ENCODE measurements at places on chromosomes 1 and 21.
A peak's percentile ranks its signal among the peaks of the same experiment; 100 is the strongest.

GRCh38 chr1:169091480-169091941, 15.0 kb upstream of the ATP1B1 start:
- DNase-seq, result no peak

- DNase-seq, result no peak
Measured at GRCh38 chr1:29120367-29120766, 3.3 kb downstream of the TMEM200B start.

DNA sequence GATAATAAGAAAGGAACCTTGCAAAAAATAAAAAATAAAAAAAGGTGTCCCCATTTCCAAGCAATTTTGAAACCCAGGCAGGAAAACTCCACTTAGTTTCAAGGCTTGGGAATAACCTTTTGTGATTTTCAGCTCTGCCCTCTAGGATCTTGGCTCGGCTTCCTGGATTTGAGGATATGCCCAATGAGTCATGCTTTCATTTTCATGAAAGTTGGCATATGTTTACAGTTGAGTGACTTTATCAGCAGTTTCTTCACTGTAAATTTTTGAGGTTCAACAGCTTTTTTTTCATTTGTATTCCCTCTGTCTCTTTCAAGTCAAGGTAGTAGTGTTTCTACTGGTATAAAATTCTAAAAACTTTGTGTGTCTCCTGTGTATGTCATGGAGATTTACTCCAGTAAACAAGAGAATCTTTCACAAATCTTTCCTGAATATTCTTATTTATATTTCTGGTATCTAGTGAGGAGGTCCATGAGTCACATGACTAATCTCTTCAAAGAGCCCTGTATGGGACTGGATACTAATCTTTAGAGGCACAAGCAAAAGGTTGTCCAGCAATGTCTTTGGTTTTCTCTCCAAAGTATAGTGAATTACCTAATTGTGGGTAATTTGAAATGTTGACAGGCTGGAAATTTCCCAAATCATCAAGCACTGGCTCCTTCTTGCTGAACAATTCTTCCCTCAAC, 335.3 kb downstream of the BRINP2 start:
- no peak for DNase-seq

DNA sequence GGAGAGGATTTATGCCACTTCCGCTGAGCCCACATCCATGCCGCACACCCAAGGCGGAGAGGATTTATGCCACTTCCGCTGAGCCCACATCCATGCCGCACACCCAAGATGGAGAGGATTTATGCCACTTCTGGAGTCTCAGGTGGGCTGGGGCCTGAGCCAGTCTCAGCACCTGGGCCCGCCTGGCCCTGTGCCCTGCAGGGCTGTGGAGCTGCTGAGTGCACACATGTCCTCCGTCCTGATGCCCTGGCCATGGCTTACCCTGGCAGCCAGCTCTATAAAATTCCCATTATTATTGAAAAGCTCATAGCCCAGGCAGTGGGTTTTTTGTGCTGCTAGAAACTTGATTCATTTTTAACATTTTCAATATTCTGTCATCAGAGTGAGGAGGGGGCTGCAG, 89.8 kb upstream of the TMEM51 start:
- no peak for DNase-seq

GRCh38 chr1:16442265-16442664, 1.7 kb downstream of the NECAP2 start:
- no peak for DNase-seq

GRCh38 chr1:233081735-233082134, 131.3 kb downstream of the NTPCR start:
- no peak for DNase-seq

DNA sequence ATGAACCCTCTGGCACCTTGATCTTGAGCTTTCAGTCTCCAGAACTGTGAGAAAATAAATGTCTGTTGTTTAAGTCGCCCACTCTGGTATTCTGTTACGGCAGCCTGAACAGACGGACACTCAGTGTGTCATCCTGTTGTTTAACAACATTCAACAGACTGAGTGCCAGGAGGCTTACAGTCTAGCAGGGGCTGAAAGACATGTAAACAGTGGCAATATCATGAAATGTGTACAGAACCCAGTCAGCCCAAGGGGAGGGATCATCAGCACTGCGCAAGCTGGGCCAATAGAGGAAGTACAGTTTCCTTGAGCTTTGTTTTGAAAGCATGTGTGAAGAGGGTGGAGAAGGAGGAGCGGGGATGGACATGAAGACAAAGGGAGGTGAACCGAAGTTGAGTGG, 13.6 kb downstream of the DIP2A start:
- no peak for DNase-seq

GRCh38 chr1:185526344-185527307, 207.6 kb upstream of the HMCN1 start:
- DNase-seq, result no peak

DNA sequence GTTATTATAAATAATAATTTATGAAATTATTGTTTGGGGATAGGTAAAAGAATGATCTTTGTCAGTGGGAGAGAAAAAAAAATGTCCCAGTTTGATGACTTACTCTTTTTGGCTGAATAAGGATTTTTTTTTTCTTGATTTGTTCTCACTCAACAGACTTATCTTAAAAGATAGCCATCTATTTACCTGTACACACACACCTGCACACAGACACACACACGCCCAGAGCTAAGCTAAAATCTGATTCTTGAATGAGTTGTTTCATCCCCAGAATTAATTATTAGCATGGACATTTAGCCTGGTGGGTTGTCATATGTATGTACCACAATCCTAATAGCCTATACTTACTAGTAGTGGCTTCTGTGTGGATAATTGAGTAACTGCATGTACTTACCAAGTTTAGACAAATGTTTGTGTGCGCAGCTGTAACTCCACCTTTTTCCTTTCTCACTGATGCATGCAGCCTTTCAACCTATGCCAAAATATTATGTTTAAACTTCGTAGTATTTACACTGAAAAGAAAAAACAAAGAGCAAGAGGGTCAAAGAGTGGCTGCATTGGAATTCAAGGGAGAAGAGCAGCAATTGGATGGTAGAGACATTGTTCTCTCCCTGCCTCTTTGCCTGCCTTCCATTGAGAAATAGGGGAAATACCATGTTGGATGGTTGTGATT, 174.3 kb downstream of the ADGRL2 start:
- DNase-seq, result no peak

DNA sequence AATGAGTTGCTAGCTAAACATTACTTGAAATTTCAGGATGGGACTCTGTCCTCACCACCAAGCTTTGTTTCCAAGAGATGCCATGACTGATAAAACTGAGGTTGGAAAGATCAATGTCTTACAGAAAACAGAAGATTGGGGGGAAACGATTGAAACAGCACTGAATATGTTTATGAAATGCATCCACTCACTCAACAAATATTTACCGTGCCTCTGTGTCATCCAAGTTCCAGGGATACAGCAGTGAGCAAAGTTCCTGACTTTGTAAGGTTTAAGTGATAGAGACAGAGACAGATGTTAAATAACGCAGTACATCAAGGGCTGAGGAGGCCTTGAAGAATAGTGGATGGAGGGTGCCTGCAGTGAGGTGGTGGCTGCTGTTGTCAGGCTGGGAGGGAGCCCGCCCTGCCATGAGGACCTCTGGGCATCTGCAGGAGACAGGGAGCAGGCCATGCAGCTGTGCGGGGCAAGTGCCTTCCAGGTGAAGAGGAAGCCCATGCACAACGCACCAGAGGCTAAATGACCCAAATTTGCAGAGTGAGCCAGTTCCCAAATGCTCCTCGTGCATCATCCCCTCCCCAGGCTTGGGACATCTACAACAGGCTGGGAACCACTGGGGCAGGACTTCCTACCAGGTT, 108.0 kb downstream of the HLCS start:
- no peak for DNase-seq

- DNase-seq, result no peak
Measured at GRCh38 chr21:34132202-34132601, 58.8 kb downstream of the MRPS6 start.

GRCh38 chr1:110674337-110675059, at the start of gene KCNA3:
Gene KCNA3 (minus strand): TSS chr1:110674940. CDS start chr1:110674809, 131 bp downstream.
- DNase-seq, result no peak

GRCh38 chr1:150561254-150561973, 12.2 kb downstream of the ADAMTSL4 start:
- peak; percentile 98 for DNase-seq

- no peak for DNase-seq
Measured at GRCh38 chr1:157119008-157119407, 19.2 kb downstream of the ETV3 start.

DNA sequence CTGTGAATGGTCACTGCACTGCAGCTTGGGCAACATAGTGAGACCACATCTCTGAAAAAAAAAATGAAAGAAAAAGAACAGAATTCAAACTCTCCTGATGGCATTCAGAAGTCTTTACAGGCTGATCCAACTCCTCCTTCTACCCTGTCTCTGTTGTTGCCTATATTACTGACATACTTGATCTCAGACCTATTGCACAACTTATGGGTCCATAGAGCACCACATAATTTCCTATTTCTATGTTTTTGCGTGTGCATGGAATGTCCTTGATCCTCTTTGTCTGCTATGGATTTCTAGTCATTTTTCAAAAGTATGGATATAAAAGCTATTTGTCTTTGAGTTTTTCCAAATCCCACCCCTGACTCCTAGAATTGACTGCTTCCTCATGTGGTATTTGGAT, 22.4 kb upstream of the CYP2J2 start:
- no peak for DNase-seq

- no peak for DNase-seq
Measured at GRCh38 chr1:243801378-243801777, 48.7 kb downstream of the AKT3 start.

GRCh38 chr1:82455342-82455741, 654.6 kb downstream of the ADGRL2 start:
- DNase-seq, result no peak

DNA sequence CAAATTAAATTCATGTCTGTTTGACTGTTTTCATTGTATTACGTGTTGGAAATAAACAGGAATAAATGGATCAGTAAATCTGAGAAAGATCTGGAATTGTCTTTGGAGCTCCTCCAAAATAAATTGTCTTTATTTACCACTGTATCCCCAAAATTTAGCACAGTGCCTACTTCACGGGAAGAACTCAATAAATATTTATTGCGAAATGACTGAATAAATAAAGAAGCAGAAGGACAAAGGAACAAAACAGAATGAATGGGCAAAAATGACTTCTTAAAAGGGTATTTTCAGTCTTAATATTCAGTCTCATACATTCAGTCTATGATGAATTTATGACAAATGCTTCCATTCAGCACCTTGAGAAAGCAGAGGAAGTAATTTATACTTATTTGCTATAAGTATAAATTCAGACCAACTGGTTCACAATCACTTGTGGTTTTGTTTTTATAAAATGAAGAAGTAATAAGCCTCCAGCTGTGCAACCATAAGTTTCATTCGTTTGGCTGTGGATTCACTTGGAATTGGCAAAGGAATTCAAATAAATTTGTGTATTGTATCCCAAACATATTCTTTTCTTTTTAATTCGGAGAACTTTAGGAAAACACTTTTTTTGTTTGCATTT, 19.2 kb upstream of the PRKAA2 start:
- no peak for DNase-seq

GRCh38 chr1:170776252-170776651, 112.3 kb downstream of the PRRX1 start:
- DNase-seq, result no peak

- DNase-seq, result peak; percentile 80
Measured at GRCh38 chr1:204258213-204259115, 44.7 kb upstream of the GOLT1A start.

GRCh38 chr1:41333146-41333784, 28.0 kb upstream of the FOXO6 start:
- DNase-seq, result no peak

GRCh38 chr1:113978863-113979702, at the start of gene OLFML3:
Gene OLFML3 (plus strand): TSS chr1:113979474. CDS start chr1:113979517, 43 bp downstream.
- peak; percentile 70 for DNase-seq

- DNase-seq, result no peak
Measured at GRCh38 chr1:56345831-56346230, 233.5 kb downstream of the PLPP3 start.

DNA sequence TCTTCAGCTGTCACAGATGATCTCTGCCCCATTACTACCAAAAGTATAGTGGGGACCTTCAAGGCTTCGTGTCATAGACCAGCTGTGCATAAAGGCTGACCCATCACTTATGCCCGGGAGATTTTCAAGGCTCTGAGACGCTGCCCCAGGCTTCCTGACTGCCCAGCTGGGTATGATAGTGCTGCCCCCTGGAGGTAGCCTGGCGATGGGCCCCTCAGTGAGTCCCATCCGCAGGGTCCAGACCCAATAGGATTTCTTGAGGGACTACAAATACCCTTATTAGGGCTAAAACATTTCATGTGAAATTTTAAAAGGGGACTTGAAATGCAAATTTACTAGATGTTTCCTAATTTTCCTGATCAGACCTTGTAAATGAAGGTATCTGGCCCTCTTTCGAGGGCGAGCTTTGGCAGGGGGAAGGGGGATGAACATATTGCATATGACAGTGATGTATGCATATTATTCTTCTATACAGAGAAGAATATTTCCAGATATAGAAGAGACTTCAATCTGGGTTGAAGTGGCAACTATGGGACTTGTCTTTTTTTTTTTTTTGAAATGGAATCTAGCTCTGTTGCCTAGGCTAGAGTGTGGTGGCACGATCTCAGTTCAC, 11.7 kb upstream of the FCMR start:
- peak; percentile 64 for DNase-seq
